ENCODE measurements at places on chromosomes 3 and 15. TPM values are rescaled to one million over a fixed set of nuclear protein-coding genes. Genes with fewer than 3 reads are reported as not detected.

WDR82 gene
- total RNA-seq: 44.5 TPM

QTRT2 gene
- total RNA-seq: 23.9 TPM

FES gene
- total RNA-seq: 1.9 TPM

LYZL4 gene
- not detected for total RNA-seq

CCNB2 gene
- total RNA-seq: 33.3 TPM

IGSF10 gene
- total RNA-seq: not detected

SLC22A14 gene
- not detected for total RNA-seq

MRPL46 gene
- 26.5 TPM for total RNA-seq

HYAL2 gene
- total RNA-seq: 92.5 TPM

FOXL2NB gene
- total RNA-seq: 0.70 TPM

WHAMM gene
- total RNA-seq: 5.9 TPM

PEX5L gene
- 0.15 TPM for total RNA-seq

CP gene
- not detected for total RNA-seq

TUSC2 gene
- total RNA-seq: 38.6 TPM

SCN11A gene
- not detected for total RNA-seq

GAP43 gene
- total RNA-seq: not detected

FSD2 gene
- not detected for total RNA-seq

TBCCD1 gene
- total RNA-seq: 10.6 TPM

IL5RA gene
- not detected for total RNA-seq

ZMAT3 gene
- total RNA-seq: 7.5 TPM

THRB gene
- 0.84 TPM for total RNA-seq

CCR5 gene
- total RNA-seq: not detected

TRAIP gene
- 14.1 TPM for total RNA-seq

CTXN2 gene
- total RNA-seq: not detected

RBMS3 gene
- 4.9 TPM for total RNA-seq

EFCAB12 gene
- not detected for total RNA-seq

NTRK3 gene
- total RNA-seq: not detected

HRH1 gene
- 9.4 TPM for total RNA-seq

ROPN1 gene
- not detected for total RNA-seq

FGF12 gene
- total RNA-seq: 0.31 TPM

EPHB3 gene
- 6.7 TPM for total RNA-seq

C3orf22 gene
- not detected for total RNA-seq

CPLX3 gene
- not detected for total RNA-seq

SPTSSB gene
- total RNA-seq: 0.23 TPM

CNTN6 gene
- total RNA-seq: not detected

RARB gene
- total RNA-seq: not detected

FBXL2 gene
- 19.5 TPM for total RNA-seq

ARPP19 gene
- total RNA-seq: 94.0 TPM

ILDR1 gene
- 0.55 TPM for total RNA-seq

FEZF2 gene
- not detected for total RNA-seq

GHRL gene
- not detected for total RNA-seq

CSTA gene
- total RNA-seq: 486 TPM

DAZL gene
- not detected for total RNA-seq

MORC1 gene
- total RNA-seq: not detected

CPEB1 gene
- total RNA-seq: 0.04 TPM

CELF6 gene
- not detected for total RNA-seq

ADGRG7 gene
- not detected for total RNA-seq

DGKG gene
- 0.31 TPM for total RNA-seq

LEKR1 gene
- total RNA-seq: 0.30 TPM

PRKCD gene
- 6.6 TPM for total RNA-seq

TMEM40 gene
- 30.8 TPM for total RNA-seq

GJD2 gene
- not detected for total RNA-seq

UBAP1L gene
- 0.38 TPM for total RNA-seq

C3orf52 gene
- total RNA-seq: 3.6 TPM

SERINC4 gene
- total RNA-seq: not detected

SLC6A6 gene
- 10.5 TPM for total RNA-seq

TERC gene
- 329 TPM for total RNA-seq

TNNC1 gene
- not detected for total RNA-seq

RLBP1 gene
- total RNA-seq: not detected

All from hair follicular keratinocyte (primary cell).